ENCODE measurements at places on chromosomes 1 and 21. TPM values are rescaled to one million over a fixed set of nuclear protein-coding genes. Genes with fewer than 3 reads are reported as not detected.

Gene CYP4A22
- total RNA-seq: not detected

Gene DONSON
- total RNA-seq: 20.0 TPM

Gene SLC6A17
- 0.76 TPM for total RNA-seq

Gene ADORA1
- not detected for total RNA-seq

Gene GPR61
- not detected for total RNA-seq

Gene SLC45A1
- 0.48 TPM for total RNA-seq

Gene FLAD1
- 35.1 TPM for total RNA-seq

Gene FMO4
- 1.2 TPM for total RNA-seq

Gene CD1B
- not detected for total RNA-seq

Gene MAP7D1
- 205 TPM for total RNA-seq

Gene CD48
- not detected for total RNA-seq

Gene NCAM2
- 0.57 TPM for total RNA-seq

Gene KMO
- not detected for total RNA-seq

Gene OLIG2
- total RNA-seq: not detected

Gene KCNJ9
- not detected for total RNA-seq

Gene SELL
- total RNA-seq: 3.3 TPM

Gene CATSPERE
- 4.9 TPM for total RNA-seq

Gene HPDL
- 6.4 TPM for total RNA-seq

Gene GSTM5
- total RNA-seq: under 0.01 TPM

Gene PRMT6
- total RNA-seq: 23.3 TPM

Gene EDARADD
- not detected for total RNA-seq

Gene NT5C1A
- not detected for total RNA-seq

Gene PRAMEF18
- total RNA-seq: not detected

Gene TMEM9
- 46.7 TPM for total RNA-seq

Gene RYR2
- 0.10 TPM for total RNA-seq

Gene SMIM1
- total RNA-seq: 2.3 TPM
